ENCODE measurements at places on chromosomes 12 and 14.

DNA sequence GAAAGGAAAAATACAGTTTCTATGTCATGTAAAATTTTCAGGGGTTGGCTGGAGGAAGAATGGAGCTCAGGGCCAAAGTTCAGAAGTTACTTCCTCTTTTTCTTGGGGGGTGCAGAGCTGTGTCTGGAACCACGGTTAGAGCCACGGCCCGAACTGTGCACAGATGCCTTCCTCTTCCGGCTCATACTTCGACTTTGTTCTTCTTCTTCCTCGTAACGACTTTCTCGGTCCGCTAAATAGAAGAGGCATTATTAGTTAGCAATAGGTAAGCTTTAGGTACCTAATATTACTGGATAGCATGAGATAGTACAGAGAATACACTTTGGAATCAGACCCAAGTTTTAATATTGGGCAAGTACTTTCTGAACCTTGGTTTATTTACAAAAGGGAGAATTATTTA lies 31.2 kb downstream of the SUPT16H start:
- no peak for DNase-seq

DNA sequence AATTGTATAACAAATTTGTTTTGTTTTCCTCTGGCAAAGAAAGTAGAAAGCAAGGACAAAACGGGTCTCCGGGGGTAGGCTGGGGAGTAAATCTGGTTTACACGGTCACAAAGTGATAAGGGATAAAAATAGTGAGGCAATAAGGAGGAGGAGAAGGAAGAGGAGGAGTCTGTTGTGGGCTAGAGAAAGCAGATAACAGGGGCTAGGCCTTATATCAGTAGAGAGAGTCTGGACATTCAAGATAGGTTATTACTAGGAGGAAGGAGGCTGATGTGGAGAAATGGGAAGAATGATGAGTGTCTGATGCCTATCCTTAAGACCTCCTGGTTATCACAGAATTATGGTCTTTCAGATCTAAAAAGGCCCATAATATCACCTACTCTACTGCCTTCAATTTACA lies 83.2 kb upstream of the SSTR1 start:
- DNase-seq, result no peak

- DNase-seq, result no peak
Observed at GRCh38 chr14:59439256-59439965, 25.8 kb downstream of the GPR135 start.

GRCh38 chr14:55333711-55334485 lies 62.7 kb downstream of the FBXO34 start:
- DNase-seq, result no peak

GRCh38 chr12:110366321-110367142 lies 37.0 kb downstream of the ANAPC7 start:
- no peak for DNase-seq

DNA sequence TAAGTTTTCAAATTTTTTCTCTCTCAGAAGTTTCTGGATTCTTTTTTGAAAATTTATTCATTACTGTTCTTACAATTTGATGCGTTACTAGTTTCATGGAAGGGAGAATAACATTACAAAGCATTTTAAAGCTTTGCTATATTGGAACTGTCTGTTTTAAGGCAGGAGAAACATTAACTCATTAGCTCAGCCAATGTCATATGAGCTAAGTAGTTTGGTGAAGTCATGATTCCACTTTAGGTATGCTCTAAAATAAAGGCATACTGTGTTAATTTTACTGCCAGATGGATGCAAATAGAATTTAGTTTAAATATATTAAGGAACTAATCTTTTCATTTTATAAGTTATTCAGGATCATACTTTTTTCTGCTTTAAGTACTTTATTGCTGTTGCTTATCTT lies 46.0 kb downstream of the ARID2 start:
- DNase-seq, result no peak

DNA sequence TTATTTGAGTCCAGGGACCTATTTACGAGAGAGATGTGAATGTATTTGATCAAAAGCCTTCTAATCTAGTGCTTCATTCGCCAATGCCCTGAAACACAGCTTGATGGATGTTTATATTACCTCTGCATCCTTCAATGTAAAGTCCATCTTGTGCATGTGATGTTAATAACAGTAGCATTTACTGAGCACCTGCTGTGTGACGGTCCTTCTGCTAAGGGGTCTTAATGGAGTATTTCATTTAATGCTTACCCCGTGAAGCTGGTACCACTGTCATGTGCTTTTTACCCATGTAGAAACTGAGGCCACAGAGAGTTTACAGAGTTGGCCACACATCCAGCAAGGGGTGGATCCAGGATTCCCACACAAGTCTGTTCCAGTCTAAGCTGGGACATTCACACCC lies 237.3 kb downstream of the ADGRD1 start:
- DNase-seq, result no peak

DNA sequence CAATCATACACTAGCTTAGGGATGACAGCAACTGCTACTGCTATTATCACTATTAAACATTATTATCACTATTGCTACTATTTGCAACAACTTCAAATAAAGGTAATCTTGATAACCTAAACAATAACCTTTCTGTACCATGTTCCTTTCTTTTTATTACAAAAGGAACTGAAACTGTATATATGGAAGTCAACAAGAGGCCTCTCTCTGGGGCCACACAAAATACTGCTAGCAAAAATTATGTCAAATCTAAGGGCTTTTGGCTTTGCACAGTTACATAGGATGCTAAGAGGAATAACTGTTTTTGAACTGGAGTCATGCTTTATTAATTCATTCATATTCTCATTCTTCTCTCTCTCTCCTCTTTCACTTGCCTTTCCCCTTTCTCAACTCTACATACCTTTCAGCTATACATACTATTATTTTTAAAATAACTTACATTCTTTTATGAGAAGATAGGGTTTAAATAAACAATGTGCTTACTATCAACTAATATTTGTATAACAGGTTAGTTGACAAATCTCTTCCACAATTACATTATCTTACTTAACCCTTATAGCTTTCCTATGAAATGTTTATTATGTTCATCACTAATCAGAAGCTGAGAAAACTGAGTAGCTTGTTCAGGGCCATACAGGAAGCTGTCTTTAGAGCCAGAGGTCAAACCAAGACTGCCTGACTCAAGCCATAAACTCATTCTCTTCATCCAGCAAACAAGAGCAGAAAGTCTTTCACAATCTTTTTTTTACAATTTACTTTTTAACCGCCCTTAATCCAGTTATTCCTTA lies 25.7 kb downstream of the SPTSSA start:
- DNase-seq, result peak; percentile 7

DNA sequence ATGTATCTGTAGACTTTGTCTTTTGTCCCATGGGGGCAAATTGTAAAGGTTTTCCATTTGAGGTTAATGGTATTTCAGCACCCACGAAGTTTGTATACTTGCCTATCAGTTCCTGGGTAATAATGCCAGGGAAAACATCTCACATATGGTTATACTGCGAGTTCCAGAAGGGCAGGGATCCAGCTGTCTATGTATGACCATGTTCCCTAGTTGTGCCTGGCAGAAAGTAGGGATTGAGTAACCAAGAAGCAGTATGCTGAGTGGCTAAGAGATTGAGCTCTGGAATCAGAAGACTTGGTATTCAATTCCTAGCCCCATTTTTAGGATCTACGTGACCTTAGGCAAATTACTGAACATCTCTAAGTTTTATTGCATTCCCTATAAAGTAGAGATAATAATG lies 173.2 kb upstream of the PWP1 start:
- no peak for DNase-seq

GRCh38 chr12:65217086-65217485 lies 47.7 kb downstream of the LEMD3 start:
- DNase-seq, result no peak

GRCh38 chr12:31722580-31722979 lies 6.2 kb downstream of the AMN1 start:
- DNase-seq, result no peak

DNA sequence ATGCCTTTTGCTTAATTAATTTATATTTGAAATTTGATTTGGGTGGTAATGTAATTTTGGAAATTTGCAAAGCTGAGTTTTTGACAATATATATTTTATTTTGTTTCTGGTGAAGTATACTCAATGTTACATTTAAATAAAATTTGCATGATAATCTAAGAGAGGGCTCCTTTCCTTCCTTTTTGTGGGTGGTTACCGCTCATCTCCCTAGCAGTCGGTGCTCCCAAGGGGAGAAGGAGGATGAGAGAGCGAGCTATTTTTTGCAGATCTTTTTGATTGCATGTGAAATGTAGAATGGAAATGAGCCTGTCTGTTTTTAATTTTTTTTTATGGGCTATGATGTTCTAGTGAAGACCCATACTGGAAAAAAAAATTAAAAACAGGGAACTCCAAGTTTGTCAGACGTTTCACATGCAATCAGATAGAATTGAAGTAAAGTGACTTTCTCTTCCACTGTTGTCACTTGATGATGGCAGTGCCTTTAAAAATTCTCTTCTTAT lies 39.8 kb downstream of the MSRB3 start:
- no peak for DNase-seq

GRCh38 chr12:40011775-40012129 lies 94.1 kb downstream of the SLC2A13 start:
- DNase-seq, result no peak

GRCh38 chr12:1907652-1908611 lies 10.5 kb downstream of the CACNA2D4 start:
- no peak for DNase-seq

DNA sequence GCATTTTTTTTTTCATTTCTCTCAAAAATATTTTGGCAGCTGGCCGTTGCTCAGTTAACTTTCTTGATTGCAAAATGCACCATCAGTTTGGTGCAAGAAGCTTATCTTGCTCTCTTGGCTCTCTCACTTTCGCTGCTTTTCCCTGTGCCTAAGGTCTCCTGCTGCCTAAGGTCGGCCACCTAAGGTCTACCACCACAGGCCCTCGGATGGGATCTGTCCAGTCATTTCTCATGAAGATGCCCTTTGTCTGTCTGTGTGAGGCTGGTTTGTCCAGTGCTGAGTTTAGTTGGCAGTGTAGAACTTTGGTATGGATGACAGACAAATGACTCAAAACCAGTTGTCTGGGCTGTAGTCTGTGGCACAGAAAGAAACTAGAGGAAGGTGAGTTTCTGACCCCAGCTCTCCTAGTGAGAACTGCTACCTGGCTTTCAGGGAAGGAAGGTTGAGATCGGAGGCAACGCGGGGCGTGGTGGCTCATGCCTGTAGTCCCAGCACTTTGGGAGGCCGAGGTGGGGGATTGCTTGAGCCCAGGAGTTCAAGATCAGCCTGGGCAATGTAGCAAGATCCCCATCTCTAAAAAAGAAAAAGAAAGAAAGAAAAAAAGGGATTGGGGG lies 2.6 kb downstream of the MLXIP start:
- no peak for DNase-seq

- no peak for DNase-seq
Observed at GRCh38 chr12:120131116-120131515, 14.6 kb upstream of the RAB35 start.

GRCh38 chr12:14950421-14950820 lies 11.0 kb downstream of the ARHGDIB start:
- DNase-seq, result no peak

All from GM04503 (cell line).